RWPE1 (cell line): ENCODE measurements at places on chromosomes 12 and 14.

GRCh38 chr14:50018201-50018932 is 98.0 kb downstream of the VCPKMT start:
- peak; percentile 63 for DNase-seq

- DNase-seq, result no peak
These were observed 106.9 kb upstream of the HIF1A start for GRCh38 chr14:61588419-61588901.

GRCh38 chr14:91926131-91926890 is 21.2 kb downstream of the FBLN5 start:
- no peak for DNase-seq

DNA sequence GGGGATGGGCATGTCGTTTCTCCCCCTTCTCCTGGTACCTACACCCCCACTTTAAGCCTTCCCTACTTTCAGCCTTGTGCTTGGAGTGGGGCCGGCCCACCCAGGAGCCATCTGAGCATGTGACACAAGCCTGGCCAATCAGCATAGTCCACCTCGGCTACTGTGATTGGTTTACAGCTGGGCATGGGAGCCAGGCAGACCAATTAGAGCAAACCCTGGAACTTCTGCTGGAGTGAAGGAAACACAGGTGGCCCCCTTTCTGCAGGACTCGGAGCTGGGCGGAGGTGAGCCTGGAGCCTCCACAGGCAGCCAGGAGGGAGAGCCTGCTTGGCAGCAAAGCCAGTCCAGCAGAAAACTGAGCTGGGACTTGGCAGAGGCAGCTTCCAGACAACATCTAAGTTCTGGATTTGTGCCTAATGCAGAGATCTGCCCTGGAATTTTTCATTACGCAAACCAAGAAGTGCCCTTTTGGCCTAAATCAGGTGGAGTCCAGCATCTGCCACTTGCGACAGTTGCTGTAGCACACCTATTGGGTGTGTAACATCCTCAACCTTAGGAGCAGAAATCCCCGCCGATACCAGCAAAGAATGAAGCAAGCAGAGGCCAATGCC is 59.5 kb downstream of the SCARB1 start:
- peak; percentile 74 for DNase-seq

GRCh38 chr14:22561661-22562579 is 27.1 kb downstream of the DAD1 start:
- DNase-seq, result no peak

DNA sequence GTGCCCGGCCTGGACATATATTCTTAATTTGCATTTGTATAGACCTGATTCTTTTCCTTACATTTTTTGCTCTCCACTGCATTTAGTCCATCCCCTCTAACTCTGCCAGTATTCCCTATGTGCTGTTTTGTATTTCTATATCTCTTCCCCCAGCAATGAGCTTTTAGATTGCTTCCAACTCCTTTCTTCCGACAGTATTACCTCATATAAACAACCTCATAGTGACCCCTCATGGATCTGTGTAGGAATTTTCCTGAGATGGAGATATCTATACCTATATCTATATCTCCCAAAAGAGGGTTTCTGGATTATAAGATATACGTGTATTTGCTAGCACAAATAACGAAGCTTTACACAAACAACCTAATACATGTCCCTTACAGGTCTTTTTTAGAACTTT is 161.9 kb downstream of the CRADD start:
- DNase-seq, result peak; percentile 30

- DNase-seq, result no peak
These were observed 238.0 kb upstream of the SLC16A7 start for GRCh38 chr12:59357811-59358210.

DNA sequence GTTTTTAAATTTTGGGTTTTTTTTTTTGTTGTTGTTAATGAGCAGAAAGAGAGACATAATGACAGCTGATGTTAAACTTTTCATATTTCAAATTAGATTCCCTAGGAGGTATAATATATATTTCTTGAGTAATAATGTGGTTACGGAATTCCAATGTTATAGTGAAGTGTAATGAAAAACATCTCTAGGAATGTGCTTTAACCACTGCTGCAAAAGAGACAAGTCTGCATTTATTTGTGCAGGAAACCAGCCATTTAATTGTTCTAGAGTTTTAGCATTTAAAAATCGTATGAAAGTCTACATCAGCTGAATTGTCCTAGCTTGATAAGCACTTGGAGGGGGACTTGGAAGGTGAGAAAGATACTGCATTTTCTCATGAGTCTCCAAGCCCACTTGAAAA is 14.3 kb downstream of the SERPINA10 start:
- no peak for DNase-seq

DNA sequence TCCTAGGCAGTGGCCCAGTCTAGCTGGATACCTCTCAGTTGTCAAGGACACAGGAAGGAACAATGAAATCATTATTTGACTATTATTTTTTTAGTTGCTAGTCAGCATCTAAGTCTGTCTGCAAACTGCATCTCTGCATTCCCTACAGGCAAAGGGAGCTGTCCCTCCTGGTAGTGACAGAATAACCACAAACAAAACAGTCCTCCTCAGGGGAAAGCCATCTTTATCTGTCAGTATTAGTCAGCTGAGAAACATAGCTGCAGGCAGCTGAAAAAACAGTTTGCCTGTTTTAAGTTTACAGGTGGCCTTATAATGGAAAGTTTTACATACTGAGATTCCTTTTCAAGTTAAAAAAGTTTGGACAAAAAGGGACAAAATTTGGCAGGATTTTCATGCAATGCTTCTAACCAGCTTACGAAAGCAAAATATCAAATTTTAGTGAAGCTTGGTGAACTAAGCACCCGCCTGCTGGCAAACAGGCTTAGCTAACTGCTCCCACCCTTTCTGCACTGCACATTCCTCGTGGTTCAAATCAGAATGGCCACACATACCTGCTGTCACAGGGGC is 29.5 kb downstream of the SLC25A21 start:
- peak; percentile 9 for DNase-seq

GRCh38 chr14:56887216-56887615 is 76.9 kb upstream of the OTX2 start:
- DNase-seq, result no peak

GRCh38 chr12:6927379-6928021 is at the start of gene ATN1:
Gene ATN1, plus strand, starts transcription at chr12:6927959. Its CDS starts 6,043 bp downstream, at chr12:6934002.
- no peak for DNase-seq

DNA sequence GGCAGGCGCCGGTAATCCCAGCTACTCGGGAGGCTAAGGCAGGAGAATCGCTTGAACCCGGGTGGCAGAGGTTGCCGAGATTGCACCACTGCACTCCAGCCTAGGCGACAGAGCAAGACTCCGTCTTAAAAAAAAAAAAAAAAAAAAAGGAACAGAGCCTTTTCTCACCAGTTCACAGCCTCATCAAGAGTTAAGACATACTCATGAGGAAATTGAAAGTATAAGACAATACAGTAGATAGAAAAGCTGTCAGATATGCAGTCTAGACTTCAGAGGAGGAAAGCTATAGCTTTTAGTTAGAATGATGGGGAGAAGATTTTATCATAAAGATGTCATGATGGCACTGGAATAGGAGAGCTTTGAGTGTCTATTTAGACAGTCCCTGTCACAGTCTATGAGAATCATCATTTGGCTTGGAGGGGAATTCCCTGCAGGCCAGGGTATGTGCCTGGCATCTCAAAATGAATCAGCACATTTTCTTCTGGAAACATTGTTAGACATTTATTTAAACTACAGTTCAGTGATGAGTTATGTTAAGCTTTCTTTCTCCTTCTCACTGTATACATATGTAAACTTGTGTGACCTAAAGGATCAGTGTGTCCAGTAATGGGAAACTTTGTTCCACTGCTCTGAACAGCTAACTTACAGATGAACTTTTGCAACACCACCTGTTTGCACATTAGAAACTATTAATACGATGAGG is 2.9 kb upstream of the RAB35 start:
- DNase-seq, result no peak

- no peak for DNase-seq
These were observed 435.7 kb upstream of the DCN start for GRCh38 chr12:91618281-91618680.

GRCh38 chr14:69153873-69154270 is 953 bp upstream of the DCAF5 start:
- no peak for DNase-seq

DNA sequence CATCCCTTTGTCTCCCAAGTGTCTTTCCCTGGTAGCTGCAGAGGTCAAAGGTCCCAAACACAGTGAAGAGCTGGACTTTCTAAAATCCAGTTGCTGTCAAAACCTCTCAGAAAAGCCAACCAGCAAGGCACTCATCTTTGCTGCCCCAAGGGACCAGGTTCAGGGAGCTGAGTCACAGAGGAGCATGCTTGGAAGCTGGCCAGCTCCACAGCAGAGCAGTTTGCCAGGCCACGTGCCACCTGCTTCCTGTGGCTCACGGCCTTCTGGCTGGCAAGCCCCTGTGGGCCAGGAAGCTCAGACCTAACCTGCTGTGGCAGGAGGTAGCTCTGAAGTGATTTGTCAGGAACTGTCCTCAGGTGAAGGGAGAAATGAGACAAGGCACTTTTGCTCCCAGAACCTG is 3.6 kb downstream of the ISCU start:
- peak; percentile 85 for DNase-seq

DNA sequence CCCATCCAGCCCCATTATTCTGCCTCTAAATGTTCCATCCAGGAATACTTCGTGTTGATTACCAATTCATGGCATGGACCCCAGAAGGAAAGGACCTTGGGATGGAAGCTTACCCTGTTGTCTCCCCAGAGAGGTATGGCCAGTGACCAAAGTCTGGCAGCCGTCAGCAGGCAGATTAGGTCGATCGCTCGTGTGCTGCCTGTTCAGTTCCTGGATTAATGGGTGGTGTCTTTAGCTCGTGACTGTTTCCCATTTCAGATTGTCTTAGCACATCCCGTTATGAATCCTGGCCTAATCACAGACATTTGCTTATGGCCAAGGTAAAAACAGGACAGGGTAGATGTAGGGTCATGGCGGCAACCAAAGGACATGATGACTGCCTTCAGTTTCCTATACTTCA is 122.9 kb upstream of the NTF3 start:
- no peak for DNase-seq

GRCh38 chr14:32509632-32510187 is 180.6 kb downstream of the AKAP6 start:
- DNase-seq, result peak; percentile 48

DNA sequence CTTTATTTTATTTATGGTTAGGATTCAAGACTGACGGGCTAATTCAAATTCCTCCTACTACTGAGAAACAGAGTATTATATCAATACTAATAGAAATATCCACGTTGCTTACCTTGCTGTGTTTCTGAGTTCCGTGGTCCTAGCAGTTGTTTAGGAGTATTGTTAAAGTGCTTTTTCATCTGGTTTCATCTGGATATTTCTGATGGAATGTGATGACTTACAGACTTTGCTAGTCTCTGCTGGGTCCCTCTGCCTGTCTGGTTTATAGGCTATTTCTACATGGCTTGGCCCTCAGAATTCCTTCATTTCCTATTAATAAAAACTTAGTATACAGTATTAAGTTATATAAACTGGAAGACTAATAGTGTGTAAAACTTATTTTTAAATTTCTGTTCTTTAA is at the start of gene SMCO3:
SMCO3 (minus strand) TSS at position 169 of the 400 bp plus-strand sequence. CDS start 7,502 bp downstream, outside the sequence.
- DNase-seq, result no peak

DNA sequence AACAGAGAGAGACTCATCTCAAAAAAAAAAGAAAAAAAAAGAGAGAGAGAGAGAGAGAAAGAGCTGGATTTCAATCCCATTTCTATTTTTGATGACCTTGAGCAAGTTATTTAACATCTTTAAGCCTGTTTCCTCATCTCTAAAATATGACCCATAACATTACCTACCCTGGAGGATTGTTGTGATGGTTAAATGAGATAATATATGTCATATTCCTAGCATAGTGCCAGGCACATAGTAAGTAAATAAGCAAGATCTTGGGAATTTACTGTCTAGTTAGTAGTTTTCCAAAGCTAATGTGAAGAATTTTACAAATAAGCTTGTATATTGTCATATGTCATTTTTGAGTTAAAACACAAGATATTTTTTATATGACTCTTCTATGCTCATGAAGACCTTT is 236.5 kb downstream of the PHLDA1 start:
- DNase-seq, result no peak

DNA sequence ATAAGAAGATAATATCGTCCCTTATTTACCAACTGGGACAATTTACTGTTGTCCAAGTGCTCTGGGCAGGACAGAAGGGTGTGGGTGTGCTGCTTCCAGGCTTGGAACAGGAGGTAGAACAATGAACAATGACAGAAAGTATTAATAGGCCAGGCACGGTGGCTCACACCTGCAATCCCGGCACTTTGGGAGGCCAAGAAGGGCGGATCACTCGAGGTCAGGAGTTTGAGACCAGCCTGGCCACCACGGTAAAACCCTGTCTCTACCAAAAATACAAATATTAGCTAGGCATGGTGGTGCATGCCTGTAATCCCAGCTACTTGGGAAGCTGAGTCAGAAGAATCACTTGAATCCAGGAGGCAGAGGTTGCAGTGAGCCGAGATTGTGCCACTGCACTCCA is 2.5 kb downstream of the IFI27 start:
- no peak for DNase-seq

DNA sequence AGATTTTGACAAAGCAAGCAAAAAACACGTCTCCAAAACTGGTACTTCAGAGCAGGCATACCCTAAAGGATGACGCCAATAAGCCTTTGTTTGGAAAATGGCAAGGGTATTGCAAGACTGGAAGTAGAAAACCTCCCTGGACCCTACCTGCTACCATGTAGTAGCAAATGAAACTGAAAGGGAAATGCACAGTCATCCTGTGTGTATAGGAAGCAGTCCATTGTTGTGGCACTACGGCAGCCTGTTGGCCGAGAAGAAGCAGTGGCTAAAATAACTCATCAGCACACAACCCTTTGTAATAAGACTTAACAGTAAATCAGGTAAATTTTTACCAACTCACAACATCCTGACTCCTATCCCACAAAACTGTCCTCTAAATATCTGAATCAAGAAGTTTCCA is 386.4 kb downstream of the RGS6 start:
- DNase-seq, result no peak
